ENCODE measurements at places on chromosomes 5 and 9.

DNA sequence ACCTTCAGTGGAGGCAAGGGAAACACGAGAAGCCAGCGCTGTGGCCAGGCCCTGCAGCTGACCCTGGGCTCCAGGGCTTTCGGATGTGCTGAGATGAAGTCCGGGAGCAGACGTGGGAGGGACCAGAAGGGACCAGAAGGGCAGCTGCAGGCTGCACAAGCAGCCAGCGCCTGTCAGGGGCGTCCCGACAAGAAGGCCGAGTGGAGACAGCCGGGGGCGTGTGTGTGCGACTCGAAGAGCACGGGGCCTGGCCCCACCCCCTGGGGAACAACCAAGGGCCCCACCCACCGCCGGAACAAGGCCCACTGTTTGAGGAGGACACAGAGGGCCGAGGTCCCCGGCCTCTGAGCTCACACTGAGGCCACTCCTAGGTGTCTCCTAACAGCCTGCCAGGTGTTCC is 31.4 kb downstream of the SLC12A7 start:
- DNase-seq = no peak

GRCh38 chr5:127210042-127210441 is 80.6 kb upstream of the MEGF10 start:
- no peak for DNase-seq

DNA sequence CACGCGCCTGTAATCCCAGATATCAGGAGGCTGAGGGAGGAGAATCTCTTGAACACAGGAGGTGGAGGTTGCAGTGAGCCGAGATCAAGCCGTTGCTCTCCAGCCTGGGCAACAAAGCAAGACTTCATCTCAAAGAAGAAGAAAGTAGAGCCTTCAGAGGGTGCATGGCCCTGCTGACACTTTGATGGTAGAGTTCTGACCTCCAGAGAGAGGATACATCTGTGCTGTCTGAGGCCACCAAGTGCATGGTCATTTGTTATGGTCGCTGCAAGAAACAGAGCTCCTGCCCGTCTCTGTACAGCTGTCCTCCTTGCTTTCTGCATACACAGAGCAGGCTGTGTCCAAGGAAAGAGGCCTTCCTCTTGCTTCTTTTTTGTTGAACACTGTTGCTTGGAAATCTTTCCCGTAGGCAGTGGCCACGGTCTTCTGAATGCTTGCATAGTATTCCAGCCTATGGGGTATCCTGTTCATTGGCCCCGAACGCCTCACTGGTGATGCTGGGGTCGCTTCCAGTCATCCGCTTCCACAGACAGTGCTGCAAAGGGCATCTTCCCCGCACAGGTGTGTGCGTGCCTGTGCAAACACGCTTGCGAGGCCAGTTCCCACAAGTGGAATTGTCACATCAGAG is 36.8 kb upstream of the UNC5A start:
- DNase-seq = no peak

DNA sequence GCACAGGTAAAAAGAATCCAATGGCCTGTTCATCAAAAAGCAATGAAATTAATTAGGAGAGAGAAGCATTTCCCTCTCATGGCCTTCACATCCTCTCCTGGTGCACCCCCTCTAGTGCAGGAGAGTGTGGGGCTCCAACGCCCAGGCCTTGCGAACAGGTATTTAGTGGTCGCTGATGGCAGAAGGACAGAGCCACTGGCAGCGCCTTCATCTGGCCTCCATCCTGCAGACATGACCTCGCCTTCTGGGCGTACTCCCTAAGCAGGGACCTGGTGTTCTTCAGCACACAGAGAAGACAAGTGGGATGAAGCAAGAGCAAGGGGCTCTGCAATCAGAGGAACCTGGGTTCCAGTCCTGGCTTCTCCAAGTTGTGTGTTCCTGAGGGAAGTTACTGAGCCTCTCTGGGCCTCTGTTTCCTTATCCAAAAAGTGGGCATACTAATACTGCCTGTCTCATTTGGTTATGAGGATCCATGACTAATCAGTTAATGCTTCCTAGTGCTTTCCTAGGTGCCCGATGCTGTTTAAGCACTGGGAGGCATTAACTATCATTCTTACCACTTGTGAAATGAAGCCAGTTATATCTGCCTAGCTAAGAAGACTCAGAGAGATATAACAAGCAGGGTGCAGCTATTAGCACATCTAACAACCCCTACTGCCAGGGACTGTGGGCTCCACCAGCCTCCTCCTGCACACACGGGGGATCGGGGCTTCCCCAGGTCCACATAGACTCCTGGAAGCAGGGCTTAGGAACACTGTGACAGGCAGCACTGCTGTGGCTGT is 77.3 kb downstream of the SEMA4D start:
- peak; percentile 32 for DNase-seq

- no peak for DNase-seq
These were observed 175.1 kb upstream of the OTULINL start for GRCh38 chr5:14406554-14406849.

GRCh38 chr5:32692036-32692746 is 18.9 kb upstream of the NPR3 start:
- DNase-seq = no peak

GRCh38 chr9:73411494-73411893 is 259.8 kb downstream of the ANXA1 start:
- DNase-seq = no peak
